Astrocyte (in vitro differentiated cells and primary cell): ENCODE measurements at places on chromosomes 7 and 10. TPM values are rescaled to one million over a fixed set of nuclear protein-coding genes. Genes with fewer than 3 reads are reported as not detected.
A peak's percentile ranks its signal among the peaks of the same experiment; 100 is the strongest.

DNA sequence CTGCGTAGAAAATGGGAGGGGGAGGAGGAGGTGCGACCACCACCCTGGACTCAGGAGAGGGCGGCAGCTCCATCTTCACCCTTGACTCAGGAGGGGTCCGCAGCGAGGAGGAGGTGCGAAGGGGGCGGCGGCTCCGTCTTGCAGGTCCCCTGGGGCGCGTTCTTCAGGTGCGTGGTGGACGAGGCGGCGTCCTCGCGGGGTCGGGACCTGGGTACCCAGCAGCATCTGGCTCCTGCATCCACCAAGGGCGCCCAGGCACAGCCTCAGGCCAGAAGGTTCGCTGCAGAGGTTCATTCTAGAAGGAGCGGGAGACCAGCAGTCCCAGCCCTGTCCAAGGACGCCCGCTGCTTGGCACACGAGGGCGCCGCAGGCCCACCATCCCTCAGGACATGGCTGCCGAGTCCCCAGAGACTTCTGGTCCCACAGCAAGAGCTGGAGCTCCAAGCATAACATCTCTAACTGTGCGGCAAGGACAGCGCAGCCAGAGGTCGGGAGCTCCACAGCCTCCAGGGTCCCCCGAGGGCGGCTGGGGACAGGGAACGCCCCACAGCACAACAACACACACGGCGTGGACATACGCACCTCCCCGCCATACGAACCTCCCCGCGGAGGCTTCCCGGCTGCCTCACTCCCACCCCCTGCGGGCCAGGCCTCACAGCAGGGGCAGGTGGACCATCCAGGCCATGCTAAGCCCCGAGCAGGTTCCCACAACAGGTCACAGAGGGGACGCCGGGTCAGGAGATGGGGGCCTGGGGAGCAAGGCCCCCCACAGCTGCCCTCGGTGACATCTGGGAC is 16.8 kb upstream of the DPYSL4 start:
- H3K4me1 ChIP-seq = no peaks in the 10 kb centered on the region
- H3K27me3 ChIP-seq = peaks cover 9% of the 10 kb centered on the region
- H3K27ac ChIP-seq = no peak overlapping the region
- H3K36me3 ChIP-seq = no peaks in the 10 kb centered on the region

Gene NFKB2
- total RNA-seq = 35.7 and 39.9 TPM in 2 replicates

GRCh38 chr10:62373995-62374861 is at the start of gene ZNF365:
TSS of gene ZNF365 (plus strand) at chr10:62374369. CDS start at chr10:62376194, 1,825 bp downstream.
- peak; percentile 52 for DNase-seq

Gene TNS3
- 92.9 and 105 TPM in 2 replicates for total RNA-seq

Gene PDK4
- 0.29 and 0.34 TPM in 2 replicates for total RNA-seq

Gene ANKMY2
- 21.9 and 25.0 TPM in 2 replicates for total RNA-seq

- no peak for DNase-seq
- H3K36me3 ChIP-seq = no peaks in the 10 kb centered on the region
These were observed 240.8 kb downstream of the PTEN start for GRCh38 chr10:88104223-88104622.

- H3K27ac ChIP-seq = no peak overlapping the region
- H3K36me3 ChIP-seq = no peaks in the 10 kb centered on the region
- no peaks in the 10 kb centered on the region for H3K27me3 ChIP-seq
- no peak for DNase-seq
- no peak overlapping the region for H3K4me3 ChIP-seq
- H3K4me1 ChIP-seq = no peaks in the 10 kb centered on the region
These were observed 799.0 kb downstream of the PCDH15 start for GRCh38 chr10:54002077-54002476.

- no peaks in the 10 kb centered on the region for H3K36me3 ChIP-seq
- no peak for DNase-seq
- no peaks in the 10 kb centered on the region for H3K27me3 ChIP-seq
- H3K4me1 ChIP-seq = no peaks in the 10 kb centered on the region
- no peak overlapping the region for H3K27ac ChIP-seq
- no peak overlapping the region for H3K4me3 ChIP-seq
These were observed 376.1 kb downstream of the PLXNA4 start for GRCh38 chr7:132200141-132200540.

Gene OR2A1
- total RNA-seq = not detected in 2 replicates

- H3K27ac ChIP-seq = no peak overlapping the region
- H3K27me3 ChIP-seq = no peaks in the 10 kb centered on the region
- H3K4me3 ChIP-seq = no peak overlapping the region
- H3K4me1 ChIP-seq = no peaks in the 10 kb centered on the region
- DNase-seq = no peak
- H3K36me3 ChIP-seq = no peaks in the 10 kb centered on the region
These were observed 219.6 kb upstream of the GPR26 start for GRCh38 chr10:123446449-123447156.

GRCh38 chr7:105619590-105619989 is 38.3 kb upstream of the EFCAB10 start:
- no peaks in the 10 kb centered on the region for H3K36me3 ChIP-seq
- H3K27ac ChIP-seq = no peak overlapping the region
- DNase-seq = no peak
- no peaks in the 10 kb centered on the region for H3K27me3 ChIP-seq

Gene CFAP46
- total RNA-seq = 1.3 and 1.5 TPM in 2 replicates

DNA sequence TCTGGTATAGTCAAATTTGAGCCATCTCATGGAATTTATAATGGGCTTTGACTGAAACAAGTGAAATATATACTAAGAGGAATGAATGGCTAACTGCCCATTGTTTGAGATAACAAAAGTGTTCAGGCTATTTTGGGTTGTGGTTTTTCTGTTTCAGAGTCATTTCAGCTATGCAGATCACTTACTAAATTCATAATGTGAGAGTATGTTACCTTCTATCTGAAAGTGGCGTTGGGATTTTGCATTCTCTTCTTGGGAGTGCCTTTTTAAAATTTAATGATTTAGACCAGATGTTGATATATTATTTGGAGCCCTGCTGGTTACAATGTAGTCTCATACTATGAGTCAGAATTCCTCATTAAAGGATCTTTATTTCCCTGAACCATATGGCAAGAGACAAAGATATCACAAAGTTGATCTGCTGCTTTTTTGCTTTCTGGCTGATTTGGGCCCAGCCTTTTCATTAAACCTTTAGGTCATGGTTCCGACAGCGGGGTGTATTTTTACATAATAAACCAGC is 10.4 kb downstream of the VCL start:
- H3K36me3 ChIP-seq = peaks cover 13% of the 10 kb centered on the region
- peak overlapping the region; percentile 30 for H3K4me3 ChIP-seq
- peak; percentile 91 for DNase-seq
- H3K4me1 ChIP-seq = peaks cover 59% of the 10 kb centered on the region
- H3K27me3 ChIP-seq = no peaks in the 10 kb centered on the region

DNA sequence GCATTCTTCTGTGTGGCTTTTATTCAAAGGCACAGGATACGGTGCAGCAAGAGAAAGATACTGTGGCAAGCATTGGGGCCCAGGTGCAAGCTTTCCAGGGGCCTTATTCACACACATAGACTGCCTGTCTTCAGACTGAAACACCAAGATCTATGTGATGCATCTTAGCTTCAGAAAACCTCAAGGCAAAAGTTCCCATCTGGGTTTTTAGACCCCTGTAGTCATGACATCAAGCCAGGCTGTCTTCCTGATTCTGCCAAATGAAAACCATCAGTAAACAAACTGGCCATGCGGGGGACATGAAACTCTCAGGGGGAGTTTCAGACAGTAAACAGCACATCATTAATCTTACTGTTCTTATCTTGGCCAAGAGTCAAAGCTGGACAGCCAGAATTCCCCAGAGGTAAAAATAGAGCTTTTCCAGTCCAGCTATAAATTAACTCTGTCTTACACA is 9.8 kb downstream of the AGBL3 start:
- DNase-seq = peak; percentile 40
- H3K4me3 ChIP-seq = no peak overlapping the region
- peaks cover 15% of the 10 kb centered on the region for H3K4me1 ChIP-seq
- H3K27me3 ChIP-seq = no peaks in the 10 kb centered on the region

Gene GPR158
- 0.12 and 0.27 TPM in 2 replicates for total RNA-seq

Gene PON3
- total RNA-seq = not detected in 2 replicates
